ENCODE measurements at places on chromosomes 16 and 17. TPM values are rescaled to one million over a fixed set of nuclear protein-coding genes. Genes with fewer than 3 reads are reported as not detected.

STH gene
- not detected for total RNA-seq

E4F1 gene
- total RNA-seq = 40.7 TPM

SF3B3 gene
- total RNA-seq = 403 TPM

NEUROD2 gene
- not detected for total RNA-seq

DNA sequence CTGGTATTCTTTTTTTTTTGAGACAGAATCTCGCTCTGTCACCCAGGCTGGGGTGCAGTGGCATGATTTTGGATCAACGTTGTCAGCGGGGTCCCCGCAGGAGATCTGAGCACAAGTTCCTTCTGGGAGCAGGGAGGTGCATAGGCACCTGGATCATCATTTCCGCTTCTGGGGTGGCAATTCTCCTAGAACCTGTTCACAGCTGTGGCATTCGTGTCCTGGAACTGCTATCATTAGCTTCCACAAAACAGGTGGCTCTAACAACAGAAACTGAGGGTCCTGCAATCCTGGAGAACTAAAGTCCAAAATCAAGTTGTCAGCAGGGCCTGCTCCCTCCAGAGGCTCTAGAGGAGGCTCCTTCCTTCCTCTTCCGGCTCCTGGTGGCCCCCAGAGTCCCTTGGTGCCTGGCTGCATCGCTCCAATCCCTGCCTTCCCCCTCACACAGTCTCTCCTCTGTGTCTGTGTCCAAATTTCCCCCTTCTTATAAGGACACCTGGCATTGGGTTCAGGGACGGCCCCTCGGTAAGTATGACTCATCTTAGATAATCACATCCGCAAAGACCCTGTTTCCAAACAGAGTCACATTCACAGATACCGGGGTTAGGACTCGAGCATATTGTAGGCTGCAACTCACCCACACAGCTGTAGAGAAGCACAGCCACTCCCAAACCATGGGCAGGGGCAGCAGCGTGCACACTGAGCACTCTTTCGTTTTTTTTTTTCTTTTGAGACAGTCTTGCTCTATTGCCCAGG lies 43.5 kb upstream of the KLHDC4 start:
- DNase-seq = no peak
- no peak overlapping the region for H3K4me3 ChIP-seq
- H3K27ac ChIP-seq = no peak overlapping the region
- no peaks in the 10 kb centered on the region for H3K36me3 ChIP-seq

- no peaks in the 10 kb centered on the region for H3K4me1 ChIP-seq
- H3K4me3 ChIP-seq = no peak overlapping the region
- H3K27me3 ChIP-seq = no peaks in the 10 kb centered on the region
- H3K36me3 ChIP-seq = no peaks in the 10 kb centered on the region
Observed at GRCh38 chr16:64858076-64858475, 263.8 kb downstream of the CDH11 start.

- no peak for DNase-seq
- H3K27ac ChIP-seq = no peak overlapping the region
- peaks cover 25% of the 10 kb centered on the region for H3K36me3 ChIP-seq
- H3K4me3 ChIP-seq = no peak overlapping the region
- no peaks in the 10 kb centered on the region for H3K4me1 ChIP-seq
Observed at GRCh38 chr16:3780570-3780969, 63.2 kb upstream of the TRAP1 start.

- no peak for DNase-seq
- no peaks in the 10 kb centered on the region for H3K36me3 ChIP-seq
- H3K27me3 ChIP-seq = no peaks in the 10 kb centered on the region
- no peak overlapping the region for H3K27ac ChIP-seq
- no peaks in the 10 kb centered on the region for H3K4me1 ChIP-seq
Observed at GRCh38 chr17:8310601-8311123, 621 bp downstream of the ARHGEF15 start.

DNA sequence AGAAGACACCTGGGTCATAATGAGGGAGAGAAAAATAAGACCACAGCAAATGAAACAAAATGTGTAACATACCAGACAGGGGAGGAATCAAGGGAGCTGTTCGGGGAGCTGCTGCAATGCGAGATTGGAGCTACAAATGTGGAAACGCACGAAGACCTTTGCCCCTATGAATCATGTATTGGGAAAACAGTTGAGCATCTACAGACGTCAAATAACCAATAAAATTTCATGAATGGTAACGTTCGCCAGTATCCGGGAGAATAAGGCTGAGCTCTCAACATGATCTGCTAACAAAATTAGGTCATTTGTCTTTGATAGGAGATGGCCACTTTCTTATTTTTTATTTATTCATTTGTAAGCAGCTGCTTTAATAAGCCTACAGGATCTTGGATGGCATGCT lies 486.2 kb upstream of the RBFOX1 start:
- no peaks in the 10 kb centered on the region for H3K36me3 ChIP-seq
- H3K27me3 ChIP-seq = no peaks in the 10 kb centered on the region
- DNase-seq = no peak
- no peak overlapping the region for H3K27ac ChIP-seq
- no peaks in the 10 kb centered on the region for H3K4me1 ChIP-seq

- peaks cover 11% of the 10 kb centered on the region for H3K27me3 ChIP-seq
- DNase-seq = no peak
- H3K4me1 ChIP-seq = no peaks in the 10 kb centered on the region
- H3K27ac ChIP-seq = no peak overlapping the region
Observed at GRCh38 chr17:34360601-34361270, 2.3 kb downstream of the CCL1 start.

GRCh38 chr16:58236231-58236690 lies 38.4 kb upstream of the CSNK2A2 start:
- peak overlapping the region; percentile 25 for H3K4me3 ChIP-seq
- no peak overlapping the region for H3K27ac ChIP-seq
- H3K27me3 ChIP-seq = no peaks in the 10 kb centered on the region

- H3K27ac ChIP-seq = no peak overlapping the region
- no peaks in the 10 kb centered on the region for H3K36me3 ChIP-seq
- no peaks in the 10 kb centered on the region for H3K27me3 ChIP-seq
- H3K4me1 ChIP-seq = no peaks in the 10 kb centered on the region
- no peak for DNase-seq
Observed at GRCh38 chr17:19426631-19427030, 15.6 kb downstream of the RNF112 start.

DNA sequence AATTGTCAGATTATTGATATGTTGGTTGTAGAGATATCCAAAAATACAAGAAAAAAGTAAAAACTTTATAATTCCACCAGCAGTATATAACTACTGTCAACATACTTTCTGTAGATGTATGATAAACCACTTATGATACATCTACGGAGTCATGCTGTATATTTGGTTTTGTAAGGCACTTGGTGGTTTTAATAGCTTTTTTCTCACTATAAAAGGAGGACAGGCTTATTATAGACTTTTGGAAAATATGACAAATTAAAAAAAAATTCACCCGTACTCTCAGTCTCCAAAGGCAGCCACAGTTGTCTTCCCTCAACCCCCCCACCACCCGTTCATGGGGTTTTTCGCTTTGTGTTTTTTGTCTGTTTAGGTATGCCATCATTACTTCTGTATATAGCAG lies 14.8 kb downstream of the RAI1 start:
- no peaks in the 10 kb centered on the region for H3K27me3 ChIP-seq
- DNase-seq = no peak
- peaks cover 81% of the 10 kb centered on the region for H3K4me1 ChIP-seq

DNA sequence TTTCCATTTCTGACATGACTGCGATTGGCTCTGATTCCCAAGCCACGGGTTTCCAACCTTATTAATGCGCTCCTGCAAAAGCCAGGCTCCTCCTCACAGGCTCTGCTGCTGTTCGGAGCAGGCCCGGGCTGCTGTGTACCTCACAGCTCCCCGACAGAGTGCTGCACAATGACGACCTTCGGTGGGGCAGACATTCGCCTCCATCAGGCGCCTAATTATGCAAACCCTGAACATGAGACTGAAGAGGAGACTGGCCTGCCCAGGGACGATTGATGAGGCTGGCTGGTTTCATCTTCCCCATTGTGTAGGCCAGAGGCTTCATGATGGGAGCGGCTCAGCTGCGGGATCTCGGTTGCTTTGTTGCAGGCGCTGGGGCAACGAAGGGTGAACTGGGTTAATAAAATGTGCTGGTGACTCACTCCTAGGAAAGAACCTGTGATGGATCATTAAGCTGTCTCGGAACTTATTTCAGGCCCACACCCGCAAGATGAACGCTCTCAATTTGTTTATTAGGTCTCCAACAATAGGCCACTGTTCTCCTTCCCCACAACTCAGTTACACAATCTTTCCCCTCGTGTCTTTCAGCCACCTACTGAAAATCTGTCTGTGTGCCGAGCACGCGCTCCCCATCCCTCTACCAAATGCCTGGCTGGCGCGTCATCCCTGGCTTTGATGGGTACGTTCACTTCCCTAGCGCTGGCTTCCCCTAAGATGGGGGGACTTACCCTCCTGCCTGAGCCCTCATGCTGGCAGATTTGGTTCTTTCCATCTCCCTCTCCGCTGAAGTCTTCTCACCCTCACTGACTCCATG lies 27.2 kb upstream of the TOB1 start:
- H3K27me3 ChIP-seq = no peaks in the 10 kb centered on the region
- H3K27ac ChIP-seq = peak overlapping the region; percentile 53
- peak overlapping the region; percentile 10 for H3K4me3 ChIP-seq
- DNase-seq = peak; percentile 71
- peaks cover 34% of the 10 kb centered on the region for H3K4me1 ChIP-seq
- H3K36me3 ChIP-seq = no peaks in the 10 kb centered on the region

DNA sequence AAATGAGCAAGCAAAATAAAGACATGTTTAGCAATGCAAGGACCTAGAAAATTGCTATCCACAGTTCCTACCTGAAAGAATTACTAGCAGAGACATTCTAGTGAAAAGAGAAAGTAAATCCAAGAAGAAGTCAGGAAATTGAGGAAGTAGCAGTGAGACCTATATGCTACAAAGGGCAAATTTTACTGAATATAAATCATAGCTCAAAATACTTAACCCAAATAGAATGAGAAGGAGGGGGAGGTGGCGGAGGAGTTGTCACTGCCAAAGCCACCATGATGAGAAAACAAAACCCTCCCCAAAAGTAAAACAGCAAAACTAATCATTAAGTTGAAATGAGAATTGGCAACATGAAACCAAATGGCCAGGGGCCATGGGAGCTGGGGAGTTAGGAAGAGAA lies 39.3 kb downstream of the PITPNM3 start:
- no peaks in the 10 kb centered on the region for H3K27me3 ChIP-seq
- no peak for DNase-seq
- no peak overlapping the region for H3K4me3 ChIP-seq
- no peaks in the 10 kb centered on the region for H3K36me3 ChIP-seq
- H3K4me1 ChIP-seq = peaks cover 6% of the 10 kb centered on the region
- no peak overlapping the region for H3K27ac ChIP-seq

DNA sequence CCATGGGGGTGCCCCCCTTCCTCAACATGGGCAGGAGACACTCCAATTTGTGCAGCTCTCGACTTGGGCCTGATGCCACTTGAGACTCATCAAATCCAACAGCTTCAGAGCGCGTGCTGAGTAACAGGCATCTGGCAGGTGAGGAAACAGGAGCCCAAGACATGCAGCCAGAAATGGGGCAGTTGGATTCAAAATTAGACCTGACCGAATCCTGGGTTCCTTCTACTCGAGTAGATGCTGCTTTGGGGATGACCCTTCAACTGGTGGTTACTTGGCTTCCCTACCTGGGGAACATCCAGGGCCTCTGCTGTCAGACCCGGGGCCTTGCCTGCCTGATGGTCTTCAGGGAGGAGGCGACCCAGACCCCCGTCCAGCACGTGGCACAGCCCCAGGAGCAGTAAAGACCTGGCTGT lies 488 bp upstream of the NTN3 start:
- H3K36me3 ChIP-seq = no peaks in the 10 kb centered on the region
- H3K4me1 ChIP-seq = peaks cover 64% of the 10 kb centered on the region
- H3K27ac ChIP-seq = no peak overlapping the region
- no peaks in the 10 kb centered on the region for H3K27me3 ChIP-seq
- no peak for DNase-seq
- no peak overlapping the region for H3K4me3 ChIP-seq

DNA sequence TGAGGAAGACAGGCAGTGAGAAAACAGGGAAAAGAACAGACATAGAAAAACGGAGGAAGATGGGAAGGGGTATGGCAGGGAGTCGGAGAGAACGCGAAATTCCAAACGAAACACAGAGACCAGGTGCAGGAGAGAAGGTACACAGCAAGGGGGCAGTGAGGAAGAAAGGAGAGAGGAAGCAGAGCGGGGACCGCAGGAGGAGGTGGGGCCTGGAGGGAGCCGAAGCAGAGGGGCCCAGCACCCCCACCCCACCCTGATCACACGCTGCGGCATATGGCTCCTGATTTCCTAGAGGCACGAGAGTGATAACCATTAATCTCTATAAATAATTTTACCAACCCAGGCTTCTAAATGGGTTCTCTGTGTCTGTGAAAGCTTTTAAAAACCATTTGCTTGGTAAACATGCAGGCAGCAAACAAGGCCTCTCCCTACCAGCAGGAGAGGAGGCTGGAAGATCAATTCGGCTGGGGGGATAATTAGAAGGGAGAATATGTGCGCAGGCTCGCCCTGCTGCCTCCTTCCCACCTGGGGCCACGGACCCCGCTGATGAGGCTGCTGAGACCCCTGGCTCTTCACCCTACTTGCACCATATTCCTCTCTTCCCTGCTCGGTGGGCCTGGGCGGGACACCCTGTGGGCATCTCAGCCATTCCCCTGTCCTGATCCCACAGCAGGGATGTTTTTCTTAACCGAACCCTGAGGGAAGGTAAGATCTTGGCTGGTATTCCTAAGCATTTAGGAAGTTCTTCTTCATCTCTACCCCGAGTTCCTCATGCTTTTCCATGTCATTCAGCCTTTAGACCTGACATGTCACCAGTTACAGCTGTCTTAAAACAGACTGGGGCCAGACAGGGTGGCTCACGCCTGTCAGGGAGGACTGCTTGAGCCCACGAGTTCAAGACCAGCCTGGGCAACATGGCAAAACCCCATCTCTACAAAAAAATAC lies 86.7 kb downstream of the TMEM132E start:
- DNase-seq = no peak
- H3K27ac ChIP-seq = no peak overlapping the region
- no peak overlapping the region for H3K4me3 ChIP-seq
- H3K27me3 ChIP-seq = peaks cover 37% of the 10 kb centered on the region
- no peaks in the 10 kb centered on the region for H3K36me3 ChIP-seq

- no peak overlapping the region for H3K4me3 ChIP-seq
- no peak overlapping the region for H3K27ac ChIP-seq
- no peaks in the 10 kb centered on the region for H3K36me3 ChIP-seq
- H3K27me3 ChIP-seq = no peaks in the 10 kb centered on the region
Observed at GRCh38 chr16:76749780-76750375, 441.1 kb upstream of the MON1B start.

Data from HCT116 (cell line).